ENCODE measurements at places on chromosomes 1 and 21. TPM values are rescaled to one million over a fixed set of nuclear protein-coding genes. Genes with fewer than 3 reads are reported as not detected.

GRCh38 chr1:10691740-10692125 is 104.7 kb downstream of the CASZ1 start:
- DNase-seq: no peak

DNA sequence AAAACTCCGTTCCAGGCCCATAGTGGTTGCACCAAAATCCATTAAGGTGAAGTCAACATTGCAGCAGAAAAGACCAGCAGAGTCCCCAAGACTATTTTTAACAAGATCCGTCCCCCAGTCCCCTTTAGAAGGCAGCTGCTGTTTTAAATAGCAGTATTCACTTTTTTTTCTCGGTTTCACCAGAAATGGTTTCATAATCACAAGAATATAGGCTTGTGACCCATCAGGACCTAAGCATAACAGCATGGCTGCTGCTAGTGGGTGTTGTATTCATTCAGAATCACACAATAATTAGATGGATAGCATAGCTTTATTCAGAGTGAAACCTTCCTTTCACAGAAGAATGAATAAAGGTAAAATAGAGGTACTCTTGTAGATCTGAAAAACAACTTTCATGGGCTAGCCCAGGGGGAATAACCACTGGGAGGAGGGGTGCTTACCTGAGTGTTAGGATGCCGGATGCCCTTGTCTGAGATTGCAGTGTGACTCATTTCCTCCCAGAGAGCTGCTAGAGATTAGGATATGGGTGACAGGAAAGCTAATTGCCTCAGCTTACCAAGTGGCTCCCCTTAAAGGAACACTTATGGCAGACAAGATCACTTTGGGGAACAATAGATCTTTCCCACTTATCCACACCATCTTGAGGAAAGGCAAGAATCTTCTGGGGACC is 35.0 kb downstream of the ACKR1 start:
- no peak for DNase-seq

GRCh38 chr1:48181669-48182367 is 40.7 kb upstream of the SLC5A9 start:
- DNase-seq: no peak

DNA sequence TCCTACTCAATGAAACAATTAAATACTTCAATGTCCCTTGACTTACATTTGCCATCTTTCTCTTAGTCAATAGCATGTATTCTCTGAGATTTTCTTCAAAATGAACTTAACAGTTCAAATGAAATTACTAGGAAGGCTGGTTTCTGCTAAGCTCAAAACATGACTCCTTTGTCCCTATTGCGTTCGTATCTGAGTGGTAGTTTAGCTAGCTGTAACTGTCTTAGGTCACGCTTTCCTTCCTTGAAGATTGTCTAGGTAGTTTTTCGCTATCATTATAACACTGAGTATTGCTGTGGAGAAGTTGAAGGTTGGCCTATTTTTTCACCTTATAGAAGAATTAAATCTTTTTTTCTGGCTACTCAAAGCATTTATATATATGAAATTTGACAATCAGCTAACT is 1535.2 kb downstream of the PLA2G4A start:
- no peak for DNase-seq

Gene NEK2
- 17.6 TPM for polyA plus RNA-seq

DNA sequence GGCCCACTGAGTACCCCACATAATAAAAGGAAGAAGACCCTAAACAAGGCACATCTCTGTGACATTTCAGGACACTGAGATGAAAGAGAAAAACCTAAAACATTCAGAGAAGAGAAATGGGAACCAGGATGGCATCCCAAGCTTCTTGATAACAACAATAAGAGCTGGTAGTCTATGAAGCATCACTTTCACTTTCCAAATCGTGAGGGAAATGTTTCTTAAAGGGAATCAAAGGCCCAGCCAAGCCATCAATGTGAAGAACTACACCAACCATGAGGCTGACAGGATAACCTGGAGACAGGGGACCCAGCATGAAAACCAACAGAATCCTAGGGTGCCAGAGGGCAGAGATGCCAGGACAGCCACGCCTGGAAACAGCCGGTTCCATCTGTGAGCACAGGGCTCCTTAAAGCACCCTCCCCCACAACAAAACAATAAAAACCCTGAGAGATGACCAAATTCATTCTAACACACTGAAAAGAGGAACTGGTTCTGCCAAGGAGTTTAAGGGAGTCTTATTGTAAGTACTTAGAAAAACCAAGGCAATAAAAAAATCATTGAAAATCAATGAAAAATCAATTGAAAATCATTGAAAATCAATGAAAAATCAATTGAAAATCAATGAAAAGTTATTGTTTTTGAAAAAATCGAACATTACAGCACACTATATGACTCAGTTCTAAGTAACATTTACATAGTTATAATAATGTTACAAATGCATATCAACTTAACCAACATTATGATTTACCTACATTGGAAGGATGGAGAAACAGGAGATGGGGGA is 141.5 kb upstream of the ERG start:
- DNase-seq: no peak

Gene BRINP3
- 2.4 TPM for polyA plus RNA-seq

DNA sequence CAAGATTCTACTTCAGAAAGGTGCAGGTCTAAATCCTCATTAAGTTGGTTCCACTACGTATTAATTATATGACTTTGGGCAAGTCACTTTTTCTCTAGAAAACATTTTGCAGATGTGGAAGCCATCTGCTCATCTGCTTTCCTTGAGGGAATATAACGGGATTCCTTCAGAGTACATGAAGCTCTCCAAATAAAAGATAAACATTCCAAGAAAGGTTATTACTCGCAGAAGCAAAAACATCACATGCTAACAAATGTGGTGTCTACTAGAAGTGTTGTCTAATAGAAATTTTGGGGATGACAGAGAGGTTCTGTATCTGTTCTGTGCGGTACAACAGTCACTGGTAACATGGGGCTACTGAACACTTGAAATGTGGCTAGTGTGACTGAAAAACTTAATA is 60.2 kb downstream of the NIBAN1 start:
- no peak for DNase-seq

Gene LPAR3
- 0.25 TPM for polyA plus RNA-seq

DNA sequence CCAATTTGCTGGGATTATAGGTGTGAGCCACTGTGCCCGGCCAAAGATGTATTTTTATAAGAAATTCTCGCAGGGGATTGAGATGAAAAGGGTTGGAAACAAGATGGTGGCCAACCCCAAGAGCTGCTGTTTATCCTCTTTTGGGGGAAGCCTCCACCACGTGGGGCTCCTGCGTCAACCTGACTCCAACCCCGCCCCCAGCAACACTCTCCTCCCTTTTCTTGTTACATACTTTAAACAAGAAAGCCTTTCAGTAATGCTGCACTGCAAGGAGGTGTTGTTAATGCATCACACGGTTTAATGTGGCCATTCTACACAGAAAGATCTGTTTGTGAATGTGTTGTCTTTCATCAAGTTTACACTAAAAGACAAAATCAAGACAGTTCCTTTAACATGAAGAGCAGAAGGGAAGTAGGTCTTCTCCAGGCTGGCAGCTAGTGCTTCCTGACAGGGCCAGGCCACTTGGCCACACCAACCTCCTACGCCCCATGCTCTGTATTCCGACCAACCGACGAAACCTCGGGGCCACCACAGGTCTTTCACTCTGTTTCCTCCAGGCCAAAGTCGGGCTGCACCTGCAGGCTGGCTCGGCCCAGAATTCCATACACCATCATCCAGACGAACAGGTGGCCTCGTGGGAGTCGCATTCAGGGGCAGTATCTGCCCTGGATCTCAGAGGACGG is 25.9 kb downstream of the C2CD2 start:
- DNase-seq: no peak

DNA sequence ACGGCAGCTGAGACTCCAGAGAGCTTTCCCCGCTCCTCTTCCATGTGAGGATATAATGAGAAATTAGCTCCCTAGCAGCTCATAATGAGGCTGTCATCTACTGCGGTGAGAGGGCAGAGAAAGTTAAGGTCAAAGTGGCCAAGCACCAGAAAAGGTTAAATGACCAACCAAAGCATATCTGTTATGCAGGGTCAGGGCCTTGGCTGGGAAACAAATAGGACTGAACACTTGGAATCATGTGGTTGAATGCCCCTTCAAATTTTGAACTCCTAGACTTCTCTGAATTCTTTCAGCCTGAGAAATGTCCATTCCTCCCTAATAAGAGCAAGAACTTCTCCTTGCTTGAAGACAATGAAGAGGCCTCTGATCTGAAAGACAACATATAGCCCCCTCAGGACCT is 115.9 kb downstream of the TM2D1 start:
- no peak for DNase-seq

DNA sequence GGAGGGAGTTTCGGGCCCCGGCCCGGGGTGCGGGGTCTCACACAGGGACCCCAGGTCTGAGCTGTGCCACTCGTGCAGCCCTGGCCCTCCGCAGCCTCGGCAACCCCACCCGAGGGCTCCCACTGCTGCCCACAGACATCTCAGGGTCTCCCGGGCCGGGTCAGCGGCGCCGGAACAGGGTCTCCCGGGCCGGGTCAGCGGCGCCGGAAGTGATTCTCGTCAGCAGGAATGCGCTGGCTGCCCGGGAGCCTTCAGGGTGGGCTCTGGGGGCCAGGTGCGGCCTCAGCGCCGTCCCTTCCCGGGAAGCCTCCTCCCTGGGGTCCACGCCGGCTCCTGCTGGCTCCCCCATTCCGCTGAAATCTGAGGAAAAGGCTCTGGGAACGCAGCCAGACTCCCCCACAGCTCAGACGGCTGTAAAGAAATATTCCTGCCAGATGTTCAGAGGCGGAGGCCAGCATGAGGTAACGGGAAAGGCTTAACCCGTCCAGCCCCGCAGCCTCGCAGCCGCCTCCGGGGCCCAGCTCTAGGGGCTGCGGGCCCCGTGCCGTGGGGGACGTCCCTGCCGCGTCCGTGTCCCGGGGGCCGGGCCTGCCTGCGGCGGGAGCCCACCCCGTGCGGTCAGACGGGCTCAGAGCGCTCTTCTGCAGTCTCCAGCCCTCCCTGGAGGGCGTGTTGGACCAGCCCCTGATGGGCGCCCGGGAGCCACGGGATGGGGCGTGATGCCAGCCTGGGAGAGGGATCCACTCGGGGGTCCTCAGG is 8.7 kb upstream of the COL6A1 start:
- peak; percentile 82 for DNase-seq

DNA sequence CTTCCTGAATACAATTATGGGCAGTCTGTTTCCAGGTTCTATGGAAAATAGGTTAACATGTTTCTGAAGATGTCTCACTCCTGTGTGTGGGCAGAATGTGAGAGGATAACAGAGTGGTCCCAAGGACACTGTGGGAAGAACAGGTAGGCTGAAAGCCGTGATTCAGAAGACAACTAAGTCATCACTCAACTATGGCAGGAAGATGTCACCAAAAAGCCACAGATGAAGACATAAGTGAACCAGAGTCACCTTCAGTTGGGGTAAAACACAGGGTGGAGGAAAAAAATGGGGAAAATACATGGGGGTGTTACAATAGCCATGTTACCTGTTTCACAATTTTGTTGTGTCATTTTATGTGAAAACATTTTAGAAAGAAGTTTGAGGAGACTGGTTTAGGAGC is 75.1 kb downstream of the UCHL5 start:
- DNase-seq: no peak

- no peak for DNase-seq
These were observed 31.5 kb downstream of the CHD5 start for GRCh38 chr1:6148497-6149241.

DNA sequence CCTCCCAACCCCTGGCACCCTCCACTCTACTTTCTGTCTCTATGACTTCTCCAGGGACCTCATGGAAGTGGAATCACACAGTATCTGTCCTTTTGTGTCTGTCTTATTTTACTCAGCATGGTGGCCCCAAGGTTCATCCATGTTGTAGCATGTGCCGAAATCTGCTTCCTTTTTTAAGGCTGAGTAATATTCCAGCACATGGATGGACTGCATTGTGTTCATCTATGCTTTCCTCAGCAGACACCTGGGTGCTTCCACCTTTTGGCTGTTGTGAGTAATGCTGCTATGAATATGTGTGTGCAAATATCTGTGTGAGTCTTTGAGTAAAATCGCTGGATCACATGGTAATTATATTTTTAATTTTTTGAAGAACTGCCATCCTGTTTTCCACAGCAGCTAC is 1.6 kb upstream of the PFKL start:
- no peak for DNase-seq

- DNase-seq: no peak
These were observed 33.5 kb upstream of the BMP8B start for GRCh38 chr1:39822146-39822545.

Gene GPBP1L1
- 120 TPM for polyA plus RNA-seq

GRCh38 chr1:198391393-198392020 is 149.0 kb downstream of the ATP6V1G3 start:
- no peak for DNase-seq

Gene LHX4
- polyA plus RNA-seq: 1.6 TPM

DNA sequence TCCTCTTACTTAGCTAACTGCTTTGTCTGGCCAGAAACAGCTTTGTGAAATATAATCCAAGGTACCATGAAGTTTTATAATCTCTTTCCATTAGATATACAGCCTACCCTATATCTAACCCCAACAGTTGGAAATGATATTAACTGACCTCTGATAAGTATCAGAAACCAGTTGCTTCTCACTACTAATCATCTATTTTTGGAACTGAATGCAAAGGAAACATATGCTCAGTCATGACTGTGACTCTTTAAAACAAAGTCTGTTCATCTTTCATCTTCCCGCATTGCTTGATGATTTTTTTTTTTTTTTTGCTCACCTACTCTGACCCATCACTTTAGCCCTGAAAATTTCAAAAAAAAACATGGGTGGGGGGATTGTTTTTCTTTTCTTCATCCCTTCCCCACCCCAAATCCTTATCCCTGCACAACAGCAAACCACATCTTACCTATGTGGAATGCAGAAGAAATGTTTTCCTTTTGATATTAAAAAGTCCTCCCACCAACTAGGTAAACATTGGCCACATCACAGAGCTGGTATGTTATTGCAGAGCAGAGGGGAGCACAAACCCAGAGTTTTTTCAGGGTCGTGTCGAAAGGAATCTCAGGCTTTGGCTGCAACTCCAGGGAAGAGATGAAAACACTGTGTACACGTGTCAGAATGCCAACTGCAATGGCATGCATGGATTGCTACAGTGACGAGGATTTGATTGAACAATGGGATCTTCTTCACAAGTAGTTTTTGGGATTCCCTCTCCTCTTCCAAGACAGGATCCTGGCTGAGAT is 137.3 kb downstream of the SLC30A10 start:
- no peak for DNase-seq

Gene RIMKLA
- polyA plus RNA-seq: 0.60 TPM

DNA sequence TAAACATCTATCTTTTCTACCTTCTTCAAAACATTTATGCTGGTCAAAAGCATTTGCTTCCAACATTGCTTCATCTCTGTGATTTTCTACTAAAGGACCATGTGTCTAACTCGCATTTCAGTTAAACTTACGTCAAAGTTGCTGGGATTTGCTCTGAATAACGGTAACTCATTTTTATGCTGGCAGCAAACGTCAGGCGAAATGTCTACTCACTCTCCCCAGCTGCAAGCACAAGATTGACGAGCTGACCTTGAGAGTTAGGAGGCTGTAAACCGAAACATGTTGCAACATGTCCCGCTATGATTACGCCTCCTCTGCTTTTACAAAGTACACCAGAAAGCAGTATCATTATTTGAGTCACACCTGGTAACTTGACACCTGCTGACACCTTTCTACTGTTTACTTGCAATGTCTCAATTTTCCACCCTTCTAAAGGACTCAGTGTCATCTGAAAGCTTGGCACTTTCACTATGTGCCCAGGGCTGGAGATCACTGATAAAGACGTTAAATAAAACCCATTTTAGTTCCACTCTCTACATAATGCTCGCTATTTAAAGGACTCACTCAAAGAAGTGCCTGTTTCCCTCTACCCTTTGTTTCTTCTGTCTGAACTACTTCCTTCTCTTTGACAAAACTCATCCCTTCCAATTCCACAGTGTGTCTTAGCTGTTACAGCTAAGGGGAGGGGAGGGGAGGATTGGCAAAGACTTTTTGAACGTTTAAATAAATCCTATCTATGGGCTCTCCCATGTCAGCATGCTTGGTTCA is 111.9 kb downstream of the PTPN14 start:
- no peak for DNase-seq
